ENCODE measurements at places on chromosomes 16 and 17. TPM values are rescaled to one million over a fixed set of nuclear protein-coding genes. Genes with fewer than 3 reads are reported as not detected.

Gene TEDC2
- total RNA-seq, result 10.8 TPM

Gene ADAMTS18
- total RNA-seq, result 17.3 TPM

Gene TP53TG3C
- not detected for total RNA-seq

Gene CALB2
- 0.47 TPM for total RNA-seq

Gene RAB11FIP3
- total RNA-seq, result 108 TPM

Gene PIMREG
- total RNA-seq, result 9.6 TPM

Gene ALDH3A1
- total RNA-seq, result 3.6 TPM

Measured in metanephros (tissue), 2 donors.